Activated CD4-positive, alpha-beta T cell treated with anti-CD3 and anti-CD28 coated beads for 36 hours (primary cell): ENCODE measurements at places on chromosomes 6 and 20.

GRCh38 chr20:38973645-38974044 is 11.5 kb downstream of the DHX35 start:
- no peak for DNase-seq

GRCh38 chr6:108365478-108365877 is 70.6 kb downstream of the AFG1L start:
- no peak for DNase-seq

GRCh38 chr6:41170547-41171160 is 7.7 kb upstream of the TREM2 start:
- DNase-seq = no peak

- DNase-seq = no peak
These were observed 155.1 kb downstream of the CDC5L start for GRCh38 chr6:44542401-44543116.

DNA sequence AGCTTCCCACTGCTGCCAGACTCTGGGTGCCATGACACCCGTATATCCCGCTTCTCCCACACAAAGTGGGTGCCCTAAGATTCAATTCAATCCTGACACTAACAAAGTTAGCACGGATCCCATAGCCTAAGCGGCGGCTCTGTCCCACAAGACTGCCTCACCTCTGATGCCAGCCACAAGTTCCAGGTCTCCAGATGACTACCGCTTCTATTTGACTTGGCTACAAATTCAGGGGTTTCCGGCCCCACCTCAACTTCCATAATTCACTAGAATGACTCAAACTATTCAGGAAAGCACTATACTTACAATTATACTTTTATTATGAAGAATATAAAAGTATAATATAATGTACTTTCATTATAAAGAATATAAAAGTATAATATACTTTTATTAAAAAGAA is 24.8 kb upstream of the SLC22A23 start:
- no peak for DNase-seq

- no peak for DNase-seq
These were observed 246.0 kb upstream of the SPTLC3 start for GRCh38 chr20:12762725-12763124.

GRCh38 chr20:63881451-63882226 is 13.3 kb upstream of the DNAJC5 start:
- no peak for DNase-seq

GRCh38 chr6:5204376-5204775 is 56.4 kb downstream of the LYRM4 start:
- no peak for DNase-seq

GRCh38 chr6:38805127-38805655 is 90.1 kb downstream of the DNAH8 start:
- DNase-seq = no peak

GRCh38 chr6:95599706-95600105 is 22.4 kb downstream of the MANEA start:
- DNase-seq = no peak
